ENCODE measurements at places on chromosomes 12 and 14.

GRCh38 chr12:56760460-56760859, 2.7 kb upstream of the HSD17B6 start:
- no peak for DNase-seq

GRCh38 chr14:100124551-100125088, 34.8 kb downstream of the DEGS2 start:
- no peak for DNase-seq

- no peak for DNase-seq
Observed at GRCh38 chr12:27191531-27191930, 52.6 kb upstream of the STK38L start.

DNA sequence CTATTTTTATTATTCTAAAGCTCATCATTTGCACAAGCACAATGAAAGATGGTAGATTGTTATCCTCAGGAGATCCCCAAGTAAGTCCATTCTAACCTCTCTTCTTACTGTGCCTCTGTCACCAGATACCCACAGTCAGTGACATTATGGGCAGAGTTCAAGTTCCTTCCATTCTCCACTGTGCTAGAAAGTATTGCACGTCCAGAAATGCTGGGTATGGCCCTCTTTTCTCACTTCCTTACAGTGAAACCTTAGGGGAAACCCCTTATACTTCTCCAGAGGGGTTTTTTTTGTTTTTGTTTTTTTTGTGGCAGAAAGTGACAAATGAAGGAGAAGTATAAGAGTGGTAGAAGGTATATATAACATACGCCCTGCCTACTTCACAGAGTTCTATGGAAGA, 102.9 kb downstream of the DIO2 start:
- no peak for DNase-seq

DNA sequence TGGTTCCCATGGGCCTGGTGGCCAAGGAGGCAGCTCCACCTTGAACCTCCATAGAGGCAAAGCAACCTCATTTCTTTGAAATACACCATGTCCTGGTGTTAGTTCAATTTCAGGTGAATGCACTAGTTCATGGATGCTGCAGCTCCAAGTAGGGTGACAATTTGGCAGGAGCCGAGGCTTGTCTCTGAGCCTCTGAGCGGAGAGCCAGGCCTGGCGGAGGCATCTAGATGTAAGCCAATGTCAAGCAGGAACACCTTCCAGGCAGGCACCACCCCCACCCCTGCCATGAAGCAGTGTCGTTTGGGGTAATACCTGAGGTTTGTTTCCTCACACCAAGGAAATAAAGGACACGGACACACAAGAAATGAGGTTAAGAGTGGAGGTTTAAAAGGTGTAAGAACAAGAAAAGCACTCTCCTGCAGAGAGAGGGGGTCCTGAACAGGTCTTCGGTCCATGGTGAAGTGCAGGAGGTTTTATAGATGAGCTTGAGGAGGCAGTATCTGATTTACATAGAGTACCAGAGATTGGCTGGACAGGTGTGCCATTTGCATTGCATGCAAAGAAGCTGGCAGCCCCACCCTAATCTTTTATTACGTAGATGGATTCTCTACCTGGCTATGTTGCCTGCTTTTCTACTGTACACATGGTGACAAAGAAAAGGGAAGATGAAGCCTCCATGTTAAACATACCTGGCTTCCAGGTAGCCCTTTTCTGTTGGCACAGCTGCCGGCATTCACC, 60.3 kb downstream of the RIN3 start:
- no peak for DNase-seq

GRCh38 chr12:128916425-128916824, 63.1 kb downstream of the GLT1D1 start:
- no peak for DNase-seq

- DNase-seq: no peak
Observed at GRCh38 chr14:68444449-68445168, 348.3 kb downstream of the ZFP36L1 start.

- no peak for DNase-seq
Observed at GRCh38 chr14:94059998-94060397, 21.0 kb downstream of the DDX24 start.

- DNase-seq: no peak
Observed at GRCh38 chr12:123941624-123942237, 30.9 kb downstream of the CCDC92 start.

GRCh38 chr14:83300476-83301064, 1766.9 kb upstream of the SEL1L start:
- no peak for DNase-seq

GRCh38 chr14:41615011-41615595, 8.4 kb downstream of the LRFN5 start:
- no peak for DNase-seq

- DNase-seq: no peak
Observed at GRCh38 chr14:35958499-35958898, 132.4 kb downstream of the BRMS1L start.

DNA sequence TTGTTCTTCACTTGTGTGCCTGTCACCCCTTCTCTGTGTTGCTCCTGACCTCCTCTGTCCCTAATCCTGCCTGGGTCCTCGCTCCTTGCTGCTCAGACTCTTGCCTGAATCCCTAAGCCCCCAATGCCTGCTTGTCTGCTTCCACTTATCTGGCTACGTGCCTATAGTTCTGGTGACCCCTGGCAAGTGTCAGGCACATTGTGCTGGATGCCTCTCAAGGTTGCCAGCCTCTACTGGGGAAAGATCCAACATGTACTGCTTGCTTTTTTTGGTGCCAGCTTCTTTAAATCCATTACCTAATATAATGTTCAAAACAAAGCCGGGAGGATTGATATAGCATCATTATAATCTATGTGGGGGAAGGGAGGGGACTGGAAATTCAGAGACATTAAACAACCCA, 448.0 kb upstream of the CCDC196 start:
- DNase-seq: no peak

- no peak for DNase-seq
Observed at GRCh38 chr12:80107221-80107620, 7.9 kb downstream of the OTOGL start.

DNA sequence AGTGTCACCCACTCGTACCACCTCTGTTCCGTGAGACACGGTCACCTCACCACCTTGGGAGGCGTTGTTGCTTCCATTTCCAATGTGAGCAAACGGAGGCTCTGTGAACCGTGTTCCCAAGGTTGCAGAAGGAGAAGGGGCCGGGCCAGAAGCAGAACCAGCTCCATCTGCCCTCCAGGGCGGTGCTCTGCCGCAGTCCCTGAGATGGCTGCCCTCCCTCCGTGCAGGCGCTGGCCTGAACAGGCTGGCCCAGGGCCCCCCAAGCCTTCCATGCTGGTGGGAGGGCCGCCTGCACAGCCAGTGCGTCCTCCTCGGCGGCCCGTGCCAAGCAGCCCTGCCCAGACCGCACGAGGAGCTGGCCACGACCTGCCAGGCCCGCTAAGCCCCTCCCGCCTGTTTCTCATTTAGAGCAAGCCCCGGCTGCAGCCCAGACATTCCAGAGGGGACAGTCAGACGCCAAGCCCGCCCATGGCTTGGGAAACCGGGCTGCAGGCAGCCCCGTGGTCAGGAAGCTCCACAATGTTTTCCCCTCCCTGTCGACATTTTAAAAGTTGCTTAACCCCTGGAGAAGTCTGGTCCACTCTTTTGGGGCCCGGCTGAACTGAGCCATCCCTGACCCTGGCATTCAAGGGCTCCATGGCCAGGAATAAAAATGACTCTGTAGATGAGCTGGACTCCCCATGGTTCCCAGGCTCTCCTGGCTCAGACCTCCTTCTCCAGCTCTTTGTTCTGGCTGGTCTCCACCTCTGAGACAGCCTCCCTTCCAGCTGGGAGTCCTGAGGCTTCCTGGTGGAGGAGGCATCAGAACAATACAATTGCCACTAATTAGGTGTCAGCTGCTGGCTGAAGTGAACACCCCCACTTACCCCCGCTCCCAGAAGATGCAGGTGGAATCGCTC, 236.0 kb downstream of the BCL11B start:
- DNase-seq: no peak

DNA sequence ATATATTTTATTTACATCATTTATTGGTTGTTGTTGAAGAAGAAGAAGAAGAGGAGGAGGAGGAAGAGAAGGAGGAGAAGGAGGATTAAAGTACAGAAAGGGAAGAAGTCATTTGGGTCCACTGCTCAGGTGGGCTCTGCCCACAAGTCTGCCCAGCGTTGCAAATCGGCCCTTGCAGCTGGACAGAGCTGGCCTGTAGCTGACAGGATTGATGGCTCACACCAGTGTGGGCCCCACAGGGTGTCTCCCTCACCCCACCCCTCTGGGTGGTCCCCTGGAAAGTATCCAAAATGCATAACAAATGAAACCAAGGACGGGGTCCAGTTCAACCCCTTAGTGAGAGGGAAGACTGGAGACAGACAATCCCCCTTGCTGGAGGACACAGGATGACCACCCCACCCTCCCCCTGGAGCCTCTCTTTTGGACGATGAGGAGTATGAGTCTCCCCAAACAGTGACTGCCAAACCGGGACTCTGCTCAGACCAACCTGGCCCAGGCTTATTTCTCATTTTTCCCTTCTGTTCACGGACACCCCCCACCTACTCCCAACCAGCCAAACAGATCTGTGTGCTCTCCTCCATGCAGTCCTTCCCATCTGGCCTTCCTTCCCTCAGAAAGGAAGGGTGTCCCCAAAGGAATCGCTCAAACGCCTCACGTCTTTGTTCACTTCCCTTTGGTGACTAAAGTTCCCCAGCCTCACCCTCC, 17.7 kb downstream of the DPF3 start:
- no peak for DNase-seq

- no peak for DNase-seq
Observed at GRCh38 chr14:86515195-86515594, 985.3 kb downstream of the FLRT2 start.

DNA sequence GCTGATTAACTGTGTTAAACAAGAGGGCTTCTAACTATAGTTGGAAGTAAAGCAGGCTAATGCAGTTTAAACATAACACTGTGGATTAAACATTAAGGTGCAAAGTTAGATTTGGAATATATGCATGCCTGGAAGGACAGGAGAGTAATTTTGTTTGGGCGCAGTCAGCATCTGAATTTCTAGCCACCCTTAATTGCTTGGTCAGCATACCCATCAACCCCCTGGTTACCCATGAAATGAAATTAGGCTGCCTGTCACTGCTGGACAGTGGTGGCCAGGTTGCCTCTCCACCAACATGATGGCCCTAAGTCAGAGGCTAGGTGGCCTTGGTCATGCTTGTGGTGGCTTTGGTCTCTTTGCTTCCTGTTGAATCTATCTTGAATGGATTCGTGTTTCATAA, 30.0 kb upstream of the PTPRB start:
- no peak for DNase-seq

GRCh38 chr12:119090865-119091264, 87.9 kb upstream of the HSPB8 start:
- no peak for DNase-seq

DNA sequence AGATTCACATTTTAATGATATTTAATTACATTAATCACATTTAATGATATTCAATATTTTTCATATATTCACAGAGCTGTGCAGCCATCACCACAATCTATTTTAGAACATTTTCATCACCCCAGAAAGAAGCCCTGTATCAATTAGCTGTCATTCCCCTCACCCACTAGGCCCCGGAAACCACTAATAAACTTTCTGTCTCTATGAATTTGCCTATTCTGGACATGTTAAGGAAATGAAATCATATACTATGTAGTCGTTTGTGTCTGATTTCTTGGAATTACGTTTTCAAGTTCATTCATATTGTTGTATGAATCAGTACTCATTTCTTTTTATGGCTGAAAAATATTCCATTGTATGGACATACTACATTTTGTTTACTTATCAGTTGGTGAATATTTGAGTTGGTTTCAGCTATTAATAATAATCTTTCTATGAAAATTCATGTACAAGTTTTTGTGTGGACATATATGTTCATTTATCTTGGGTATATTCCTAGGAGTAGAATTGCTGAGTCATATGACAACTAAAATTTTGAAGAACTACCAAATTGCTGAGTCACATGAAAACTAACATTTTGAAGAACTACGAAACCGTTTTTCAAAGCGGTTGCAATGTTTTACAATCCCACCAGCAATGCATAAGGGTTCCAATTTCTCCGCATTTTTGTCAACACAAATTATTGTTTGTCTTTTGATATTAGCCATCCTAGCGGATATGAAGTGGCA, 11.7 kb upstream of the OTOGL start:
- DNase-seq: no peak

- no peak for DNase-seq
Observed at GRCh38 chr12:95390932-95391331, 83.0 kb upstream of the METAP2 start.

GRCh38 chr14:65256714-65257113, 154.4 kb upstream of the MAX start:
- DNase-seq: no peak

DNA sequence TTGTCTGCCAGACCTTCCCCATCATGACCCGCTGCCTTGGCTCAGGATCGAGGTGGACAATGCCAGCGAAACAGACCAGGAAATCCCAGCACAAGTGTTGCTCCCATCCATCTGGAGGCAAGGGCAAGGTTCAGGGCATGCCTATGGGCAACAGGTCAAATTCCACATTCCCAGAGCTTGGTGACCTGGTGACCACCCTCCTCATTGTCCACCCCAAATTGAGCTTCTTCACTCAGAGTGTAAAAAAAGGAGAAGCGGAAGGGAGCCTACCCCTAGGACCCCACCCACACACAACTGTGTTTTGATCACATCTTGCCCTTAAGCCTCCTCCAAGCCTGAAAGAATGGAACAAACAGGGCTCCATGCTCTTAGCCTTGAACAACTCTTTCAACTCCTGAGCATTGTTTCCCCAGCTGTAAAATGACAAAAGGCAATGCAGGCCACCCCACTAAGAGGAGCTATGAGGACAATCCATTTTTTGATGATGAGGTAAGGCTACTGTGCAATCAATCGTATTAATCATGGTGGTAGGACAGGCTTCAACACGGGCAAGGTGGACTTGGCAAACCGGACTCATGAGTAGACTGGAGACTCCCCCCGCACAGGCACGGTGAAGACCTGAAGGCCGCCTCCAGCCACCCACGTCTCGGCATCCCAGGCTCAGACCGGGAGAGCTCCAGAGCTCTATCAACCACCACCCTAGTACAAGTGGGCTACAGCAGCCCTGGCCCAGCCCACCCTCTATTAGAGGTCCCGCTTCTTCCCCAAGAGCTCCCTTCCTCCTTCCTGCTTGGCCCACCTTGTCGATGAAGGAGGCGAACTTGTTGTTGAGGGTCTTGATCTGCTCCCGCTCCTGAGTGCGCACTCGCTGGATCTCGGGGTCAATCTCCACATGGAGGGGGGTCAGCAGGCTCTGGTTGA, 866 bp downstream of the KRT79 start:
- DNase-seq: no peak

DNA sequence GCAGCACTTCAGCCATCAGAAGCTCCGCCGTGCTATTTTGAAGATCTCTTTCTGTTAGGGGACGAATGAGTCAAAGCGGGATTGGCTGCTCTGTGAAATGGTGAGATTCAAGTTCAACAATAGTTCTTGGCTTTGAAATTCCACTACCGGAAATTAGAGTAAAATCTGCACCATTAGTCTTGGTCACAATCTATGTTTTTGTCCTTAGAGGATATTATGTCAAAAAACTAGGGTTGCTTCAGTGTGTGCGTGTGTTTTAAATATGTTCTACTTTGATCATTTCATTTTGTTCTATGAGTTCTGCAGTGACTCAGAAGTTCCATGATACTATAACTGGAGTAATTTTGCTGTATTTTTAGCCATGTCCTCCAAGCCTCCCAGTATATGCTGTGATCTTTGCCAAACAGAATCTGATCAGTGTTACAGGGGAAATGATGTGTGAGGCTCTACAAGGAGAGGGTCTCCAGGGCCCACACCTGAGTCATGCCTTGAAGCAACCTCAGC, 22.6 kb downstream of the GPHB5 start:
- DNase-seq: no peak

GRCh38 chr14:61470261-61470960, 149.0 kb downstream of the PRKCH start:
- DNase-seq: no peak

Measured in T-helper 1 cell (primary cell).